NCI-H2171 (cell line): ENCODE measurements at places on chromosomes 4 and X.

- DNase-seq: no peak
Measured at GRCh38 chrX:2457289-2458133, 43.3 kb downstream of the DHRSX start.

GRCh38 chr4:17072483-17072882 is 174.0 kb upstream of the LDB2 start:
- no peak for DNase-seq

DNA sequence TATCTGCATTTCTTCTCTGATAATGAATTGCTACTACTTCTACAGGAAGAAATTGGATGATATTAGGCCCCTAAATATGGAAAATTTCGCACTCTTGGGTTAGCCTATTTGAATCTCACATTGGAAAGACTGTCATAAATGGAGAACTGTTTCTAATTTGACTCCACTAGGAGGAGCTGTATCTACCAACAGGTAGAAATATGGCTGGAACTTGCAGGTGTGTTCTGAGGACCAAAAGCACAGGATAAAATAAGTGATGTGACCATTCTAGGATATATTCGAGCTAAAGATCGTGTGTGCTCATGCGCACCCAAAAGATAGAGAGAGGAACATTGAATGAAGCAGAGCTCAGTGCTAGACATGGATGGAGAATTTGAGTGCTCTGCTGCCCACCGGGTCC is 4.8 kb upstream of the NKAP start:
- DNase-seq: no peak

DNA sequence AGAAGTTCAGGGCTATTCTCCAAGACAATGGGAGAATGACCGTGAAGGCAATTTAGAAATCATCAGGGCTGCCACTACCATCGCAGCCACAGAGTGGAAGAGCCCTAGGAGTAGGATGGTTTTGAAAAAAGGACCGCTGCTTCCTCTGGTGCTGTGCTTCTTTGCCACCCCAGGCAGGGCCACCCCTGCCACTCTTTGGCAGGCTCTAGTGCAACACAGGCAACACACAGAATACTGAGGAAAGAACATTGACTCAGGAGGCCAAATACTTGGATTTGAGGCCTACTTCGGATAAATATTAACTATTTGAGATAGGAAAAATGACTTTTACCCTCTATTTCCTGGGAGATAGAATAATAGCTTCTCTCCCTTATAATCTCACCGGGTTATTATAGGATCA is 228.9 kb upstream of the BOD1L1 start:
- no peak for DNase-seq

DNA sequence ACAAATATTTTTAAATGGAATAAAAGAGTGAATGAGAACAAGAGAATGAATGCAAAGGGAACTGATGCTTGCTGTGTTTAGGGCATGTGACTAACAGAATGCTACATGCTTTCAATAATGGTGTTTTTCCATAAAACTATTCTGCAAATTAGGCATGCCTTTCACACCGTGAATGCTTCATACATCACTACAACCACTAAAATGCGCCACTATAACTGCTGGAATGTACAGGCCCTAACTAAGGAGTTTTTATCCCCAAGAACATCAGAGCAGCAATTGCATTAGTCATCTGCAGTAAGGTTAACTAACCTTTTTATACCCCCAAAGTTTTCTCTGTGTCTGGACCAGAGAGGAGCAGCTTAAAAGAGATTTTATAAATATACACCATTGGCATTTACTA is 190.4 kb downstream of the ARAP2 start:
- DNase-seq: no peak

DNA sequence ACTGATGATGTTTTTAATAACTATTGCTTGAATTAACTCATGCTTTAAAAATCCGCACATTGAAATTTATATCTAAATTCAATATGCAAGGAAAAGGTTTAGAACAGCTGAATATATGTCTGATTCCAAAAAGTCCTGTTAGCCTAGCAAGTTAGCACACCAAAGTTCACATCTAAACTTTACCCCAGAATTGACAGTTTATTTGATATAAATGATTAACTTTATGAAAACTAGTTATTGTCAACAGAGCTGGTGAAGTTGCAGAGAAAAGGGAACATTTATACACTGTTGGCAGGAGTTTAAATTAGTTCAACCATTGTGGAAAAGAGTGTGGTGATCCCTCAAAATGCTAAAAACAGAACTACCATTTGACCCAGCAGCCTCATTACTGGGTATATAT is 120.6 kb upstream of the BMP3 start:
- no peak for DNase-seq

- DNase-seq: no peak
Measured at GRCh38 chr4:58734030-58734674, 1624.0 kb upstream of the IGFBP7 start.

DNA sequence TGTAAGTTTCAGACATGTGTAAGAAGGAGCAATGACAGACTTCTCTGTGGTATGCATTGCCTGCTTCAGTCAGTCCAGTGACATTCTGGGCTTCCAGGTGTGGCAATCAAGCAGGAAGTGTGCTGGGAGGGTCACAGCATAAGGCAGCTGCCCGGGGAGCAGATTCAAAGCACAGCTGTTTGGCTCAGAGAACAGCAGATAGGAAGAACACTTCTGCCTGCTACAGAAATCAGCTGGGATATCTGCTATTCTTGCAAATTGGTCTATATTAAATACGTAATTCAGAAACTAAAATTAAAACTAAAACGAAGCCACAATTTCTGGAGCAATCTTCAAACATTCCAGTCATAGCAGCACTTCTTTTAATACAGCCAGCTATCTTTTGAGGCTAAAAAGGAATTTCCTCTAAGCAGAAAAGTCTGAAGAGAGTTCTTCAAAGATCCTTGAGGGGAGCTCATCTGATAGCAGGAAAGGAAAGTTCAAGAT is 47.5 kb upstream of the GALNT7 start:
- peak; percentile 13 for DNase-seq

- DNase-seq: no peak
Measured at GRCh38 chr4:76233967-76234678, 17.4 kb upstream of the FAM47E start.

- no peak for DNase-seq
Measured at GRCh38 chrX:97397371-97397770, 513.7 kb downstream of the RPA4 start.

DNA sequence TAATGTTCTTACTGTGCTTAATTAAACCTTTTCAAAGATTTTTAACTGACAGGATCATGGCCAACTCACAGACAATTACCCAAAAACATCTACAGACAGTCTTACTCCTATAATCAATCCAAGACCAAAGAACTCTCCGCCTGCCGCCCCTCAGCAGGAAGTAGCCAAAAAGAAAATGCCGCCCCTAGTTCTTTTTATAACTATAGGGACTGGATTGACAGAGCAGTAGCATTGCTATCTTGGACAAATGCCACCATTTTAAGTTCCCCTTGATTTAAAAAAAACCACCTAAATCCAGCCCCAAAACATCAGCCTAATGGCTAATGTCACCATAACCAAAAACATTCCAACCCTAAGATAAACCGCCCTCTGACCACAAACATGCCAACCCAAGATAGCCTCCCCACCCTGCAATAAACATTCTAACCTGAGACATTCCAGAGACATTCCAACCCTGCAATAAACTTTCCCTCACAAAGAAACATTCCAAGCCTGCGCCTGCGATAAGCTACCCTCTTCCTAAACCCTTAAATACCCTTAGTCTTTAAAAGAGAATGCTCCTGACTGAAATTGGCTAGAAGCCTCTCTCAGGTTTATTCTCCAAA is 77.0 kb downstream of the COQ2 start:
- DNase-seq: no peak

DNA sequence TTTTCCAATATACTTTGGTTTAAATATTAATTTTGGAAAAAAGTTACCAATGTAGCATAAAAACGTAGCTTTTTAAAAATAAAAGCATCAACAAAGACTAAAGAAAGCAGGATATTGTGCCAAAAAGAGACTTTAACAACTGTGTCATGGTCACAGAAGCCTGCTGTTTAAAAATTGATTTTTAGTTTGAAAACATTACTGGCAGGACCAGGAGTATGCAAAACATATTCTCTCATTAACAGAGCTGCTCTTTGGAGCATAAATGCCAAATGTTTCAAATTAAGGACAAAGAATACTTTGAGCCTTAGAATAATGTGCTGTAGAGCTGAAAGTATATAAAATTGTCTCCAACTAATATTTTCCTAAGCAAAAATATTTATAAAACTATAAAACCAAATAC is 279.0 kb downstream of the ARAP2 start:
- no peak for DNase-seq

- DNase-seq: no peak
Measured at GRCh38 chr4:18134111-18134510, 112.6 kb upstream of the LCORL start.

GRCh38 chr4:107708225-107708624 is 11.8 kb downstream of the PAPSS1 start:
- no peak for DNase-seq
